ENCODE measurements at places on chromosomes 16 and 17.
A peak's percentile ranks its signal among the peaks of the same experiment; 100 is the strongest.

DNA sequence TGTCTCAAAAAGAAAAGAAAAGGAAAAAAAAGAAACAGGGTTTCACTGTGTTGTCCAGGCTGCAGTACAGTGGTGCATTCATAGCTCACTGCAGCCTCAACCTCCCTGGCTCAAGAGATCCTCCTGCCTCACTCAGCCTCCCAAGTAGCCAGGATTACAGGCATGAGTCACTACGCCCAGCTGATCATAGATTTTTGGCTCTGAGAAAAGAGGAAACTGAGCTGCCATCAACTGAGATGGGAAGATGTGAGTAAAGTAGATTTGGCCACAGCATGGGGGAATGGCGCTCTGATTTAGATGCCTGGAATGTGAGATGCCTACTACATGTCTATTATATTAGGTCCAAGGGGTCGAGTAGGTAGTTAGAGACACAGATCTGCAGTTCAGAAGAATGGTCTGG lies 5.9 kb upstream of the NAGS start:
- no peak for DNase-seq

GRCh38 chr16:85136213-85136701 lies 24.0 kb upstream of the CIBAR2 start:
- peak; percentile 77 for DNase-seq

- no peak for DNase-seq
These were observed 4.9 kb downstream of the MYLK3 start for GRCh38 chr16:46743232-46743719.

DNA sequence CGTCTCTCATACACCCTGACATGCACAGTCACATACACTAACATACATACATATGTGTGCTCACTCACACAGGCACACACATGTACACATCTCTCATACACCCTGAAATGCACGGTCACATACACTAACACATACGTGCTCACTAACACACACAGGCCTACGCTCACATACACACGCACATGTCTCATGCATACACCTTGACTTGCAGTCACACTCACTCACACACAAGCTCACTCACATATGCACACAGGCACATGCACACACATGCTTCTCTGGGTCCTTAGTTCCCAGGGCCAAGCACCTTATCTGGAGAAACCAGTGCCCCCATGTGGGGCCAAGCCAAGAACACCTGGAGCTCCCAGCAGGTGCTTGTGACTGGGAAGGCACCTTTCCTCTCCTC lies 240.3 kb downstream of the RBFOX3 start:
- no peak for DNase-seq

DNA sequence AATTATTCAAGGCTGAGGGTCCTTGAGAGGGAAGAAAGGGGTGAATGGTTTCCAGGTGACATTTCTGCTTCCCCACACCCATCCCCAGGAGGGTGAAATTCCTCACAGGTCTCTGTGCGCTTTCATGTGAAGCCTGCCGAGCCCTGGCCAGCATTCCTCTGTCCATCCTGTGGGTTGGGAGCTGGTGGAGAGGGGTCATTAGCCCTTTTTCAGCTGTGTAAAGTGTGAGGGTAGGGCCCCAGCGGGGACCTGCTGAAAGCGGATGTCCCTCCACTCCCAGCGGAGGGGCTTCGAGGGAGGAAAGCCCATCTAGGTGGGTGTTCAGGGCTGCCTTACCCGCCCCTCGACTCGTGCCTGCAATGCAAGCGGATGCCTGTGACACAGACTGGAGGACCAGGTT lies 53.3 kb upstream of the DLX4 start:
- no peak for DNase-seq

- no peak for DNase-seq
These were observed 977.4 kb downstream of the KCNJ18 start for GRCh38 chr17:22669721-22670120.

DNA sequence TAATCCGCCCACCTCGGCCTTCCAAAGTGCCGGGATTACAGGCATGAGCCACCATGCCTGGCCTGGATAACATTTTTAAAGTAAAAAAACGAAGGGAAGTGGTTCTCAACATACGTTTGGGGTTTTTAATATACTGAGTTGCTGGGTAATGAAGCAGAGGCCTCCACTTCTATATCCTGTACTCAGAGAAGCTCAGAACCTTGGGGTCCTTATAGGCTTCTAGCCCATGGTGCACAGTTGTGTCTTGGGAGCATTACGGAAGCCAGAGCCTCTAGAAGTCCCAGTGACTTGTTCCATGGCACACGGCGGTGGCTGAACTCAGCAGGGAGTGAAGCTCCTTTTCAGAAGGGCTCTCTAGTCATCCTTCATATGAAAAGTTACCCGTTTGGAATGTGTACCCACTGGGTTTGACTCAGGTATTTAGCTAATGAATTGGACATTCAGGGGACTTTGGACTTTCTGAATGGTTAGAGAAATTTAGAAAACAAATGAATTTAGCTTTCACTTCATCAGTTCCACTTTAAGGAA lies 67.0 kb downstream of the SEC14L1 start:
- no peak for DNase-seq

DNA sequence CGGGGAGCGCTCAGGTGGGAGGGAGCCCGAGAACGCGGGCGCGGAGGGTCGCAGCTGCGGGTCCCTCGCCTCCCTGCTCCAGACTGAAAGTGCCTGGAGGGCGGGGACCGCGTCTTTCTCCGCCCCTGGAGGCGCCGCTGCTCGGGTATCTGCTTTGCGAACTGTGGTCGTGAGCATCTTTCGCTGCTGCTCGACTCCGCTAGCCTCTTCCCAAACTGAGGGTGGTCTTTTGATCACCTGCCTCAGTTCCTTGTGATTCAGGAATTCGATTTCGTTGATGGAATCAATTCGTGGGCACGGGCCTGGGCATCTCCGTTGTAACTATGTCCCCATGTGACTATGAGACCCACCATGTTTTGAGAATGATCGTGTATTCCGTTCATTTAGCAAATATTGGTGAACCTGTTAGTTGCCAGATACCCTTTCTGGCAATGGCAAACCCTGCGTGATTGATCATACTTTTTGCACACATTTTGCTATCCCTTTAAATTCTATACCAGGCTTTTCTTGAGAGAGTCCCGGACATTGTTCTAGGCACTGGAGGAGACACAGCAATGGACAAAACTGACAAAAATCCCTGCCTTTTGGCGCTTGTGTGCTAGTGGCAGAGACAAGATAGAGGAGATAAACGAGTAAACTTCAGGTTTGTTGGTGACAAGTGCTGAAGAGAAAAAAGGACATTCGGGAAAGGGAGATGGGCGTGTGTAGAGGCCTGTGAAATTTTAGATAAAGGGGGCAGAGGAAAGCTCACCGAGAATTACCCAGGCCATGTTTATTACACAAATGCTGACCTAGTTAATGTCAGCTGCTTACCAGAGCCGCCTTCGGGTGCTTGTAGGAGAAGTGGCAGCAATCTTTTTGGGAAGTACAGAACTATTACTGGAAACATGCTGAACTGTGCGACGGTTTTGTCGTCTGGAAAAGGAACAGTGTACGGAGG lies 948 bp downstream of the UTP18 start:
- DNase-seq, result peak; percentile 76

- no peak for DNase-seq
These were observed 264.3 kb downstream of the CPPED1 start for GRCh38 chr16:12539185-12539929.

DNA sequence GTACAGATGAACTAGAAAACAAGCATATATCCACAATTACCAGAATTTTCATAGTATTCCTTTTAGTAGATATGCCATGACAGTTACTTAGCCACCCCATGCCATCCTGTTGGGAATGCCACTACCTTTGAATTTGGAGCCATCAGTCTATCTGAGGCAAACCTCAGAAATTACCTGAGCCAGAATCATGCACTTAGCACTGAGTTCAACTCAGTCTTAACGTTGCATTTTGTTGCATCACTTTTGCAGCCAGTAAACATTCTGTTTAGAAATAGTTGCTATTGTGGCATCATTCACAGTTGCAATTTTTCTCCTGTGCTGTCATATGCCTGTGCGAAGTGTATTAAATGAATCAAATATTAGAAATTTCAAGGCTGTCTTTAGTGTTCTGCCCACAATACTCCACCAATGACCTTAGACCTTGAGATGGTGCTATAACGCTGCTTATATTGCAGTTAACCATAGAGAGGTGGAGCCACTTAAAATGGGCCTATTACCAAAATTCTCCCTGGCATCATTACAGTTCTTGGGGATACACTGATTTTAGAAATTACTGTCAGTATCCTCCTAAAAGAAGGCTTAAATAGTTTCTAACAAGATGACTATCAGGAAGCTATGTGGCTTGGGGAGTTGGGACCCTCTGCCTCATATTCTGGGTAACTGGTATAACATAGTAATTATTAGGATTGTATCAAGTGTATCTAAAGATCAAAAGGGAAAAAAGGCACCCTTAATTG lies 11.1 kb downstream of the PTRH2 start:
- DNase-seq, result no peak

- peak; percentile 46 for DNase-seq
These were observed 544 bp downstream of the CCP110 start for GRCh38 chr16:19524356-19524615.

DNA sequence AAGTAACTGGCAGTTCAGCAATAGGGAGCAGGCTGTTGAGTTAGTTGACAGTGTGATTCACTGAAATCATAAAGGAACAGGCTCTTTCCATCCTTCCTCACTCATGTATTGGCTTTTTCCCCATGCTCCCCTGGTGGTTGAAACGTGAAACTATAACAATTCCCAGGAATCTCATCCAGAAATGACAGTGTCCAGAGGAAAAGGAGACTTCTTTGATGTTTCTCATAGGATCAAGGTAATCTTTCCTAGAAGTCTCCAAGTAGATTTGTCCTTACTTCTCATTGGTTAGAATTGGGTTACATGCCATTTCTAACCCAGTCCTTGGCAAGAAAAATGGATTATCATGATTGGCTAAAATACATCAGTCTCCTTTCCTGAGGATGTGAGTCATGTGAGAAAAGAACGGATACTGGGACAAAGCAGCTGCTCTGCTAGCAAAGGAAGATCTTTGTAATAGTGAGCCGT lies 14.4 kb downstream of the TTC19 start:
- DNase-seq, result no peak

DNA sequence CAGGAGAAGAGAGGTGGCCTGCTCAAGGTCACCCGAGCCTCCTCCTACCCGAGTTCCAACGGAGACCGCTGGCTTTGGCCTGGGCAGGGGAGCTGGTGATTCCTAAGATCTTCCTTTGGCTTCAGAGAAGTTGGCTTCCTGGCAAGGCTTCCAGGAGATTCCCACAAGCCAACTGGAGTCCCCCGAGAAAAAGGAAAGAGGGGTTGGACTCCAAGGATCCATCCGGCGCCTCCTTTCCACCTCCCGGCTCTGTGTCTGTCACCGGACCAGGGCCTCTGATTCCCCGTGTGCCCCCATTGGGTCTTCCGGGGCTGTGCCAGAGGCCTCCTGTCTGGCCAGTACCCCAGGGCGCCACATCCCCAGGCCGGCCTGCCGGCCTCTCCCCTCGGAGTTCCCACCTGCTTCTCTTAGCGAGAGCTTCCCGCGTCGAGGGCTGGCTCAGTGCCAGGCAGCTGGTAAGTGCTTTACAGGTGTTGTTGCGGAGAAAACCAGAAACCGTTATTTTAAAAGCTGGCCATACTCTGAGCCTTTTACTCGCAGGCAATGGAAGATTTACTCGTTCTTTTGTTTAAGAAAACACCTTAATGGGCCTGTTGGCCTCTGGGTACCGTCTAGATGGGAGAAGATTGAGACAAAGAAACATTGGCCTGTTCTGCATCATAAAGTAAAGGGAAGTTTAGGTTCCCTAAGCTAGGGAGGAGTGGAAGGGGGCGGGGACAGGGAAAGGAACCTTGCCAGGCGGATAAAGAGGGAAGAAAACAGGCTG lies 258.4 kb upstream of the SDK2 start:
- DNase-seq, result no peak

- no peak for DNase-seq
These were observed 37.7 kb upstream of the TOX3 start for GRCh38 chr16:52584354-52585320.

GRCh38 chr17:56322991-56323390 lies 169.7 kb downstream of the ANKFN1 start:
- DNase-seq, result no peak

DNA sequence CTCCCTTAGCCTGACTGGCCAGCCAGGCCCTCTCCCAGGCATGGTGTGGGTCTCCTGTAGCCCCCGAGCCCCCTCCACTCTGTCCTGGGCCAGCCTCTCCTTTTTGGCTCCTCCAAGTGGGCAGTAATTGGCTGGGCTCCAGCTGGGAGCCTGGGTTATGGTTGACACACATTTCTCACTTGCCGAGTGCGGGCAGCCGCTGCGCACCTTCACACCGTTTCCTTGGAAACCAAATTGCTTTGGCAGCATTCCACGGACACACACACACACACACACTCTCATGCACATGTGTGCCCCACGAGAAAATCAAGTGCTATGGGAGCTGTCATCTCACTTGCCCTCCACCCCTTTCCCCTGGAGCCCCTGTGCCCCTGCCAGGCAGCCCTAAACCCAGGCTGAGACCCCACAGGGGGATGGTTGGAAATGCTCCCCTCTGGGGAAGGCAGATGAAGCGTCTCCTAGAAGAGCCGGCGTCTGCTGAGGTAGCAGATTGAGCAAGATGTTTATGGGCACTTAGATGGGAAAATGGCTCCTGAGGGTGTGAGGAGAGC lies 402.7 kb upstream of the TNRC6C start:
- peak; percentile 76 for DNase-seq

- peak; percentile 43 for DNase-seq
These were observed 8.9 kb downstream of the CPPED1 start for GRCh38 chr16:12794486-12795387.

DNA sequence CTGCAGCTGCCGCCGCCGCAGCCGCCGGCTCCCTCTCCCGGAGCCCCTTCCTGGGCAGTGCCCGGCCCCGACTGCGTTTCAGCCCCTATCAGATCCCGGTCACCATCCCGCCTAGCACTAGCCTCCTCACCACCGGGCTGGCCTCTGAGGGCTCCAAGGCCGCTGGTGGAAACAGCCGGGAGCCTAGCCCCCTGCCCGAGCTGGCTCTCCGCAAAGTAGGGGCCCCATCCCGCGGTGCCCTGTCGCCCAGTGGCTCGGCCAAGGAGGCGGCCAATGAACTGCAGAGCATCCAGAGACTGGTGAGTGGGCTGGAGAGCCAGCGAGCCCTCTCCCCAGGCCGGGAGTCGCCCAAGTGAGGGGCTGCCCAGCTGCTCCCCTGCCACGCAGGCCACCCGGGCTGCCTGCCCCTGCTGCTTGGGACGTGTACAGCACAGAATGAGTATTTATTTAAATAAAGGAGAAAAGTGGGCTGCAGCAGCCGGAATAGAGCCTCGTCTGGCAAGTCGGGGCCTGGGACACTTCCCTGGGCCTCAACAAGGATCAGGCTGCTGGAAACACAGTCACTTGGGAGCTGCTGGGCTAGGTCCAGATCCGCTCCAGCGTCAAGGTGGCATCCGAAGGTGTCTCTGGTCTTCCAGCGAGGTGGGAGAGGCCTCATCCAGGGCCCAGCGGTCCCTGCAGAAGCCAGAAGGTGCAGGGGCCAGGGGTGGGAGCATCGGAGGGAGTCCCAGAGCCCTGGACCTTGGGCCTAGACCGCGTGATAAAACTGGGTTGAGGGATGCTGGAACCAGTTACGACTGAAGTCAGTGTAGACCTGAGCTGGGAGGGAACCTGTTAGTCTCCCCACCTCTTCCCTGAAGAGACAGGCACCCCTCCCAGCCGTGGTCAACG lies 8.8 kb downstream of the TBX2 start:
- DNase-seq, result peak; percentile 27

Data from femur (tissue), 1 donor.